ENCODE measurements at places on chromosomes 1 and 21.
A peak's percentile ranks its signal among the peaks of the same experiment; 100 is the strongest.

- no peak for DNase-seq
Observed at GRCh38 chr1:212235857-212236256, 49.4 kb upstream of the PPP2R5A start.

- no peak for DNase-seq
Observed at GRCh38 chr1:15610167-15610566, 7.1 kb upstream of the DDI2 start.

DNA sequence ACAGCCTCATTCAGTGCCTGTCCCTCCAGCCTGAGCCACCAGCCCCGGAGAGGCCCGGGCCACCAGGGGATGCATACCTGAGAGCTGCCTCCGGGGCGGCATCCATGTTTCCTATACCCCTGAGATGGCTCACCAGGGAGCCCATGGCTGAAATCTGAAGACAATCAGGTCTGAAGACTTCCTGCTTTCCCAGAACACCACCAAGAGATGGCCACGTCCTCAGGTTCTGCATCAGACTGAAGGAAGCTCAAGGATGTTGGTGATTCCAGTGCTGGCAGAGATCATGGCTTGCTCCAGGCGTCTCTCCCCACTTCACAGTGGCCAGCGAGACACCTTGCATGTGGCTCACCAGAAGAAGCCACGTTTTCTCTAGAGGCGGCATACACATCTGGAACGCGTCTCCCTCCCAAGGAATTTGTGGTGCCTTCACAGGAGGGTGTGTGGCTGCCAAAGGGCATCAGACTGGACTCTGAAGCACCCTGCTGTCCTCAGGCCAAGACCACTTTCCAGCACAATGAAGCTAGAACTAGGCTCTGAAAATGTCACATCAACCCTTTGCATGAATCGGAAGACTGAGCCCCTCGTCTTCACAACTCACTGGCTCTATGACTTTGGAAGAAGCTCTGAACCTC, 170.7 kb upstream of the IRF2BP2 start:
- no peak for DNase-seq

DNA sequence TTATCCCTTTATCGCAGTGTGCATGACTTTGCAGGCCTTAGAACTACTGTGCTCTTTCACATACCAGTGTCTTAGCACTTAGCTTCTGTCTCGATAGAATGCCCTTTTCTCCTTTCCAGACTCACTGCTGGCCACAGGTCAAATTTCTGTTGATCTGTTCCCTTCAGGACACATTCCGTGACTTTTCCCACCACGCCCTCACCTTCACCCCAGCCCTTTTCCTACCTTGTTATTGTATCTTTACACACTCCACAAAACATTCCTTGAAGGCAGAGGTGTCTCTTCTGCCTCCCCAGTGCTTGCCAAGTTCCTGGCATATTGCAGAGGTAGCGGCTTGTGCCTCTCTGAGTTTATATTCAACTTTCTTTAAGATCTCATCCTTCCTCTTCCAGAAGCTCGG, 3.7 kb upstream of the IGSF9 start:
- DNase-seq, result no peak

DNA sequence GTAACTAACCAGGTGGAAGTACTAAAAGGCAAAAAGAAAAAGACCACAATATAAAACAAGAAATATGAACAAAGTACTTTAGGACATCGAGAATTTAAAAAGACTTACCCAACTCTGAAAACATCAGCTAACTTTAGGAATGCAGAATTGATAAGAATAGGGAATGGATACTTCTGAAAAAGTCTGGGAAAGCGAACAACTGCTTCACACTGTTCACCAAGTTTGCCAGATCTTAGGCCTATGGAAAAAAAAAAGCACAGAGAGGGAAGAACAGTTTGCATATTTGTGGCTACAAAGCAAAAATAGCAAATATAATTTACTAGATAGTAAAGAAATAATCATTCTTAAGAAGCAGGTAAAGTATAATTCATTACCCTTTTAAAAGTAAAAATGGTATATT, 14.4 kb downstream of the INTS7 start:
- DNase-seq, result no peak

- no peak for DNase-seq
Observed at GRCh38 chr1:117579221-117579906, 26.5 kb upstream of the TENT5C start.

DNA sequence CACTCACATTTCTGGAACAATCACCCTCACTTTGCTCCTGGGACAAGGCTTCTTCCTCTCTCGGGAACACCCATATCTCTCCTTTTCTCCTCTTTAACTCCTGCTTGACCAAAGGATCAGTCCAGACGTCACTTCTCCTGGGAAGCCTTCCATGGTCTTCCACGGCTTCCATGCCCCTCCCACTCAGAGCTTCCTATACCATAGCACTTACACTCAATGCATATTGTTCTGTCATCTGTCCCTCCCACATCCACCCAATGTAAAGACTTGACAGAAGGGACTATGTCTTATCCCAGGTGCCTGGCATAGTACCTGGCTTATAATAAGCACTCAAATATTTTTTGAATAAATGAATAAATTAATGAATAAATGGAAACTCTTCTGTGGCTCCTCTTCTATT, 28.2 kb downstream of the CD34 start:
- DNase-seq, result no peak

- no peak for DNase-seq
Observed at GRCh38 chr1:26994020-26994786, 711 bp downstream of the TRNP1 start.

- DNase-seq, result no peak
Observed at GRCh38 chr1:6260433-6260934, 414 bp downstream of the GPR153 start.

DNA sequence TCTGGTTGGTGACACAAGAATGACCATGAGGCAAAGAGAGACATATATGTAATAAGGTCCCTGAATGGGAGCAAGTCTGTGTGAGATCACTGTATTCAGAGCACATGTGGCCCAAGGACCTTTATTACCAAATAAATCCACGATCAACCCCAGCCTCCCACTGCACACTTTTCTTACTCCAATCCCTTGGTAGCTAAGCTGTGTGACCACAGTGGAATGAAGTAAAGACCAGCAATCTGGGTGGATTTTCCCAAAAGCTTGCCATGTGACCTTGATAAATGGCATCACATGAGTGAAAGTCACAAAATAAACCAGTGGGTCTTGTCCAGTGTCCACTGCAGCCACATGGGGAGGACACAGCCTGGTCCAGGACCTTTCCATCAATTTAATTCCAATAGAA, 36.7 kb upstream of the TLR5 start:
- no peak for DNase-seq

- no peak for DNase-seq
Observed at GRCh38 chr1:145955436-145955835, 2.4 kb downstream of the LIX1L start.

GRCh38 chr1:9611716-9612115, 23.0 kb downstream of the TMEM201 start:
- DNase-seq, result no peak

DNA sequence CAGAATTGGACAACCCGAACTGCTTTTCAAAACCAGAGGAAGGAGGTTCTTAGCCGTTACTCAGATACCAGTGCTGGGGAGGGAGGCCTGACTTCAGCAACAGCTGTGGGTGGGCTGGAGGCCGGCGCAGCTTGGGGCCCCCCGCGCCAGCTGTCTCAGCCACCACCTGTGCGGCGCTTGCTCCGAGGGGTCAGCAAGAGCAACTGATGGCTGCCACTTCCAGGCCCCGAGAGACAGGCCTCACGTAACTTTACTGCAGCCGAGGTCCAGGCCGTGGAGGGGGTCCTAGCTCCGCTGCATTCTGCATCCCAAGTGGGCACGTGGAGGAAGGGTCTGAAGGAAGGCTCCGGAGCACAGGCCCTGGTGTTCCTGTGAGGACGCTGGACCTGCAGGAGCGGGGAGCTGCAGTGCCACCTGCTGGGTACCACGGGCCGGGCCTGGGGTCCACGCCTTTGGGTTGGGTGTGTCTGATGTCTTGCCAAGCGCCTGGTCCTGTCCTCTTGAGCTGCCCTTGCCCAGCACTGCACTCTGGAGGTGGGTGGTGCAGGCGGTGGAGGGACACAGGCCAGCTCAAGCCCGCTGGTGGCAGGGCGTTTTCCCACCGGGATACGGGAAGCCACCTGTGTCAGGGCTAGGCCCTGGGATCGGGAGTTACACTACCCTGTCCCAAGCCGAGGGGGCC, 9.8 kb downstream of the THAP3 start:
- DNase-seq, result peak; percentile 8

DNA sequence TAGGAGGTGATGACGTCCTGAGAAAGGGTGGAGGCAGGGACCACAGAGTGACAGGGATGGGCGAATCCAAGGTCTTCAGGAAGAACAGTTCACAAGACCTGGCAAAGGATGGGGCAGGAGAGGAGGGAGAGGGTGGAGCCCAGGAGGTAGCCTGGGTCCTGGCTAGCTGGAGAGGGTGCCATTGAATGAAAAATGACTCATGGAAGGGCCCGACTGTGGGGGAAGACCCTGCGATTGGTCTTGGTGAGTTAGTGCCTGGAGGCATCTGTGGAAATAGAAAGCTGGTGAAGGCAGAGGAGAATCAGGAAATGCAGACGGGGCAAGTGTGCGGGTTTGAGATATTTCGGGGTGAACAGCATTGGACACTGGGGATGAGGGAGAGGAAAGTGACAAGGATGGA, 60.3 kb upstream of the SLC45A1 start:
- no peak for DNase-seq

DNA sequence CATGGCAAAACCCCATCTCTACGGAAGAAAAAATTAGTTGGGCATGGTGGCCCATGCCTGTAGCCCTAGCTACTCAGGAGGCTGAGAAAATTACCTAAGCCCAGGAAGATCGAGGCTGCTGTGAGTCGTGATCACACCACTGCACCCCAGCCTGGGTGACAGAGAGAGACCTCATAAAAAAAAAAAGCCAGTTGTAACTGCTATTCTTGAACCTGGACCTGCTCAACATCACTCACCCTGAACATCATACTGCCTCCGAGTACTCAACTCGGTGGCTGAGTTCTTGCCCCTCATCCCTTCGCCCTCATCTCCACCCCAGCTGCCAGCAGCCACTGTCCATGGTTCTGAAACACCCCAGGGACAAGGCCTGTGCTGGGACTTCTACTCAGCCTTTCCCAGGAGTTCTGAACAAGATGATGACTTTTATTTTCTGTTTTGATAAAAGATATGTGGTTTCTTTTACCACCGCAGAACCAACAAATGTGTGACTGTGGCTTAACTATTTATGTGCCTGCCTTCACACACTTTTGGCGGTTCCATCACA, 5.4 kb upstream of the DISP3 start:
- DNase-seq, result no peak

GRCh38 chr21:27764056-27764455, 797.2 kb upstream of the ADAMTS5 start:
- no peak for DNase-seq

GRCh38 chr21:42835211-42835610, 44.1 kb downstream of the WDR4 start:
- DNase-seq, result no peak

- no peak for DNase-seq
Observed at GRCh38 chr1:172654535-172654934, 4.4 kb upstream of the FASLG start.

DNA sequence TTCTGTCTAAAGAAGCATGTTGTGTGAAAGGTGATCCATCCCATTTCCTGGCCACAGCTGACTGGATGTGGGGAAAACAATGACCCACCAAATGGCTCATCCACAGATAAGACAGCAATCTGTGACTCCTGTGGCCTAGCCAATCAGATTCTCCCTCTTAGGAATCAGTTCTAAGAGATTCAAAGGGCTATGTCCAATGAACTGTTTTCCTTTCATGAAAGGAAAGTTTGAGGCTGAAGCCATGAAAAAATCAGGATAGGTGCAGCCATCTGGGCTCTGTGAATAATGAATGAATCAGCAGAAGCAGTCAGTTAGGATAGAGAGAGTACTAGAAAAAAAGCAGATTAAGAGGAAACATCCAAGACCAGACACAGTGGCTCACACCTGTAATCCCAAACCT, 164.7 kb downstream of the NRIP1 start:
- no peak for DNase-seq

GRCh38 chr1:243474136-243474881, 218.5 kb downstream of the SDCCAG8 start:
- no peak for DNase-seq

DNA sequence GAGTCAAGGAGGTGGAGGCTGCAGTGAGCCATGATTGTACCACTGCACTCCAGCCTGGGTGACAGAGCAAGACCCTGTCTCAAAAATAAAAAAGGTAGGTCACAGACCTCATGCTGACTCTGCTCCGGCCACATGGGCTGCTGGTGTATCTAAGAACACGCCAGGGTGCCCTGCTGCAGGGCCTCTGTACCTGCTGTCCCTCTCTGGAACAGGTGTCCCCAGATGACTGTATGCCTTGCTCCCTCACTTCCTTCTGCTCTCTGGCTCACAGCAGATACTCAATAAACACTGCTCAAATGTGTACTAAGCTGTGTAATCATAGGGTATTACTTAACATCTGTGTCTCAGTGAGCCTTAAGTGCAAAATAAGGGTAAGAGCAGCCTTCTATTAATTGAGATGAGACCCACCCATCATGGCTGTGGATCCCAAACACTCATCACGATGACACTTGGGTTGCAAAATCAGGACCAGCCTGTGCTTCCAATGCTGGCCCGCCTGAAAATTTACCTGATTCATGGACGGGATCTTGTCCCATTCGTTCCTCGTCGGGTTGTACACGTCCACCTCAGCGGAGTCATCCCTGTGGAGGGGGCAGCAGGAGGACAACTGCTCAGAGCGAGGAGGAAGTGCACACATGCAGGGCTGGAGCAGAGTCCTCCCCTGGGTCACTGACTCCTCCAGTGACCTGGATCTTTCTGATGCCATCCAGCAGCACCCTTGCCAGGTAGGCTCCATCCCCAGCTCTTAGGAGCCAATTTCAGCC, 7.5 kb downstream of the KLHL21 start:
- no peak for DNase-seq

GRCh38 chr1:93591676-93592550, 89.7 kb downstream of the BCAR3 start:
- DNase-seq, result no peak

GRCh38 chr1:41640141-41640751, 155.8 kb upstream of the EDN2 start:
- DNase-seq, result no peak

DNA sequence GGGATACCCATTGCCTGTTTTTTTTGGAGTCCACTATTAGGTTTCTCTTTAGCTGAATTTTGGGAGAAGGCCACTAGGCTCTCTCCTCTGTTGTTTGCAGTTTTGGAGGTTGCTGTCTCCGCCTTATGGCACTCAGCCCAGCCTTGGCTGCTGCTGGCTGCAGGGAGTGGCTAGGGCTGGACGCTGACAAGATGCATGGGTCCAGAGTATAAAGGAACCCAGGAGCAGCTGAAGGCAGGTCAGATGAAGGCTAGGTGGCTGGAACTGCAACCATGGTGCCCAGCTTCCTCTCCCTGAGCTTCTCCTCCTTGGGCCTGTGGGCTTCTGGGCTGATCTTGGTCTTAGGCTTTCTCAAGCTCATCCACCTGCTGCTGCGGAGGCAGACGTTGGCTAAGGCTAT, at the start of gene CYP4B1:
CYP4B1 (plus strand) TSS at position 237 of the 400 bp plus-strand sequence; CDS start at position 273, 36 bp downstream.
- no peak for DNase-seq

DNA sequence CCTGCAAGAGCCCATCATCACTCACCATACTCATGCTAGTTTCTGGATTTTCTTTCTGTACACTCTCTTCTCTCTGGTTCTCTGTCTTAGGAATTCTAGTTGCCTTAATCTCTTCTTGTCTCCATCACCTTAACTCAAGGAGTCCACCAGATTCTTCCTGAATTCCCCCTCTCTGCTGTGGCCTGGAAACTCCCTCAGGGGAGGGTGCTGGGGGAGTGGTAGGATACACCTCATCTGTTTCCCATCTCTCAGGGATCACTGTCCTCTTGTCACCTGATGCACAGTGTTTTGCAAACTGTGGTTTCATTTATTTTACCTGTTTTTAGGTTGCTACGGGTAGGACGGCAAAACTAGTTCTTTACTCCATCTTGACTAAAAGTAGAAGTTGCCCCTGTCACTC, 6.6 kb upstream of the GNG12 start:
- no peak for DNase-seq

GRCh38 chr1:232174306-232174705, 455.6 kb downstream of the SIPA1L2 start:
- DNase-seq, result no peak
